ENCODE measurements at places on chromosomes 6 and 20. TPM values are rescaled to one million over a fixed set of nuclear protein-coding genes. Genes with fewer than 3 reads are reported as not detected.

ID1 gene
- 1,848 TPM for total RNA-seq

MEP1A gene
- total RNA-seq, result not detected

BEND6 gene
- total RNA-seq, result not detected

GPX5 gene
- not detected for total RNA-seq

DNA sequence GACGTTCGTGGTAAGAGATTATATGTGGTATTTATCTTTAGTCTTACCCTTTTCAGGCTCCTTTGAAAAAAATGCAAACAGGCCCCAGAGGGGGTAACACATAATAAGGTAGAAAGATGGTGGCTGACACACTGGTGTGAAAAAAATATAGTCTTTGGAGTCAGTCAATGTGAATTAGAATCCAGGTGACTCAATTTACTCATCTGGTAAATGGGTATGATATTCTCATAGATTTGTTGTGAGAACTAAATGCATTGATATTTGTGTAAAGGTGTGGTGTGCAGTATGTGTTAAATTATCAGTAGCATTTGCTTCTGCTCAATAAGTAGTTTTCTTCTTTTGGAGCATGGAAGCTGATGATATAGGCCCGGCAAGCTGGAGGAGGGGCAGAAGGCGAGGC is 25.7 kb downstream of the CD83 start:
- no peak for DNase-seq

DNA sequence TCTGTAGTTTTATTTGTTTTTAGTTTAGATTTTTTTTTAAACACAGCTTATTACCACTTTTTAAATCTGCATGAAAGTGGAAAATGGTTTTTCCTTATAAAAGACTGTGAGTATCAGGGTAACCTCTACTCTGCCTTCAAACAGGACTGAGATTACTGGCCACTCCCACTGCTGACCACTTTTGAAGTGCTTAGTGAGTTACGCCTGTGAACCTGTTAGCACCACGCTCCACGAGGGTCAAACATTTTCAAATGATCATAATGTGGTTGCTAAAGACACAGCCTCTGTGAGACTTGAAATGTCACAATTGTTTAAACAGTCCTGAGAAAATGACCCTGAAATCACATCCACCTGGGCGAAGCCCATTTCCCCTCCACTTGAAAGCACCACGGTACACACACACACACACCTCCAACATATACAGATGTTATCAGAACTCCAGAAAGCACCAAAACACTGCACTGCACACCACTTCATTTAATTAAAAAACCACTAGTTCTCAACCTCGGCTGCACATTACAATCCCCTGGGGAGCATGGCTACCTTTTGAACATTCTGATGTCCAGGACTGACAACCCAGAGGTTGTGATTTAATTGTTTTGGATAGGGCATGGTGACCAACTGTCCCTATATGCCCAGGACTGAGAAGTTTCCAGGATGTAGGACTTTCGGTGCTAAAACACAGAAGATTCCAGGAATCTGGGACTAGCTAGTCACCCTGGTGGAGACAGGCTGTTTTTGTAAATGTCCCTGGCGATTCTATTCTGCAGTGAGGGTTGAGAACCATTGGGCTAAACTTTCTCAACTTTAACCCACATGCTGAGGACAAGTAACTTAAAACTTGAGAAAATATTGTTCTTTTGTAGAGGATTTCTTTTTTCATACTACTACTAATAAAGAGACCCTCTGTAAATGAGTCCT is 176.4 kb upstream of the MYLIP start:
- no peak for DNase-seq

- DNase-seq, result no peak
Observed at GRCh38 chr6:41177287-41177686, 14.4 kb upstream of the TREM2 start.

DNA sequence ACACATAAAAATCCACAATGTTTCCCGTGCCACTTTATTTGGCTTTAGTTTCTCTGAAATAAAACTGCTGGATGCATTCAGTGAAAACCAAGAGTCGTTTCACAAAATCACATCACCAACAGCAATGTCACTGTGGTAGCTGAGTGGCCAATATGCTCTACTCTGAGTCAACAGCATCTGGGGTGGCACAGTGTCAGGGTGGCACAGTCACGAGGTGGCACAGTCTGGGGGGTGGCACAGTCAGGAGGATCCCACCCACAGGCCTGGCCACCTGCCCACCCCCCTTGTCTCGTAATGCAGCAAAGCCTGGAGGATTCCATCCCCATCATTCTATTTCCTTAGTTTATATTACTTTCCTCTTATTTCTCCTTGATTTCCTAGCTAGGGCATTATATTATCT is 87.0 kb downstream of the ANKRD60 start:
- DNase-seq, result no peak

DNA sequence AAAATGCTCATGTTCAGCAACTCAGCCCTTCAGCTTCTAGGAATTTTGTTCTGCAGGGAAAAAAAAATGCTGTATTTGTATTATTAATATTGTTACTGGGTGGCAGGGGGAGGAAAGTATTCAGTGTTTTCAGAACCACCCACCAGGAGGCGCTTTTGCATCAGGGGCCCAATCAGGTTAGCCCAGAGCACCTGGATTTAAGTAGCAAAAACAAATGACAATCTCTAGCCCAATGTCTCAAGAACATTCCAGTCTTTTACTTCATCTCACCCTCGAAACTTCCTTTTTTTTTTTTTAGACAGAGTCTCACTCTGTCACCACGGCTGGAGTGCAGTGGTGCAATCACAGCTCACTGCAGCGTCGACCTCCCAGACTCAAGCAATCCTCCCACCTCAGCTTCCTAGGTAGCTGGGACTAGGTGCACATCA is 635 bp upstream of the C20orf203 start:
- peak; percentile 85 for DNase-seq

GRCh38 chr6:2990248-2990931 is 9.3 kb upstream of the NQO2 start:
- DNase-seq, result peak; percentile 69

GRCh38 chr6:130838951-130839350 is 11.7 kb downstream of the SMLR1 start:
- DNase-seq, result no peak

- DNase-seq, result no peak
Observed at GRCh38 chr6:3997177-3997770, 81.7 kb downstream of the FAM217A start.
